ENCODE measurements at places on chromosomes 6 and 20.

DNA sequence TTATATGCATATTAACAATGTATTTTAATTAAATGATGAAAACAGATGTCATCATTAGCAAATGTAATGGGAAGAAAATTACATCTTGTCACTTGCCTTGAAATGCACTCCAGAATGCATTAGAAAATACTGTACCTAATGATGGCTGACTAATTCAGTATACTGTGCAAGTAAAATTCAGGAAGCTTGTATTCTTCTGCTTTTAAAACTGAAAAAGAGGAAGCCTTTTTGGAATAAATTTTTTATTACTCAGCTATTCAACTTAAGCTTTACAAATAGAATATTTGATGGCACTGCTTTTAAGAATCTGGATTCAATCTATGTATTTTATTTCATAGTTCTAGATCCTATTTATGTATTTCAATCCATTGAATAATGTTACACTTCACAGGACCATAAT is 195.5 kb downstream of the RIMS1 start:
- DNase-seq: no peak

- no peak for DNase-seq
Measured at GRCh38 chr6:11374036-11375010, 141.9 kb upstream of the NEDD9 start.

GRCh38 chr20:50999355-50999754 is 23.6 kb downstream of the KCNG1 start:
- DNase-seq: no peak

GRCh38 chr6:126447367-126447766 is 107.5 kb downstream of the CENPW start:
- DNase-seq: no peak

DNA sequence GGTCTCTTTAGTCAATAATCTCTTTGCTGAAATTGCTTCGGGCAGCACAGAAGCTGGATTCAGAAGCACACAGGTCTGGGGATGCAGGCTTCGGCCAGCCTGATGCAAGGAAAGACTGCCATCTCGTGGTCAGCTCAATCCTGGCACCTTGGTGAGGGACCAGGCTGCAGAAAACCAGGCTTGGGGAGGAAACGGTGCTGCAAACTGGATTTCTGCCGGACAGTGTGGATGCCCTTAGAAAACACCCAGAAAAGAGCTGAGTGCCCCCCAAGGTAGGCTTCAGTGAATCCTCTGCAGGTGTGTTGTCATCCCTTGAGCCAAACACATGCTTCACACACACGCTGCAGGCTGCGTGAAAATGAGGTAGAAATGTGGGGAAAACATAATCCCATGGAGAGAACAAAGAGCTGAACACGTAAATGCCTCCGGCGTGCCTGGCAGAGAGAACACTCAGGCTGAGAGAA is 89.8 kb upstream of the PAX1 start:
- peak; percentile 39 for DNase-seq

DNA sequence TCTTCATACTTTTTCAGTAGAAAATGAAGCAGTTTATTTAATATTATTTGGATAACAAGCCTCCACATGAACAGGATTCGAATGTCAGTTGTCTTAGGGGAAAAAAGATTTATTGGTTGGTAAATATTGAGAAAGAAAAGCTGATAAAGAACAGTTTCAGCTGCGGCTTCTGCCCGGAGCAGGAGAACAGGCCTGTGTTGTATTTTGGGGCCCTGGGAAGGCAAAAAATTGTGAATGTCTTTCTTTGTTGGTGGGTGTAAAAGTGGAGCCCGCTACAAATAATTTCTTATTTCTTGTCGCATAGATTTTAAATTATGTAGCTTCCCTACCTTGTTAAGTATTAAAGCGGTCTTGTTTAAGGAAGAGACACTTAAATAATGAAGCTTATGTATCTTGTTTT is 90.5 kb upstream of the PAX1 start:
- DNase-seq: no peak

DNA sequence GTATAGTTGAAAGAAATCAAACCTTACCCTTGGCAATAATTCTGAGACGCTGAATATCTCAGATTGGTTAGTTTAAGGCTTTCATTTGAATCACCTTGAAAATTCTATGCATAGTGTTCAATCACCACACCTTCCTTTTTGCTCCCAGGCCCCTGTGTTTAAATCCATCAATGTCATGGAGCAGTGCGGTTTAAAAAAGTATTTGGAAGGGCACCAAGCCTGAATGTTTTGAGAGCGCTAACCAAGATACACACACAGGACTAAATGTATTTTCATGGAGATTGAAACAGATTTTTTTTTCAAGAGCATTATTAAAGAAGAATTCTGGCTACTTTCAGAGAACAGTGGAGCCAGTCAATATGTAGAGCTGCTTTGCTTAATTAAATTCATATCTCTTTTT is 195.7 kb downstream of the CENPW start:
- DNase-seq: no peak

GRCh38 chr20:25258828-25259227 is 10.9 kb downstream of the PYGB start:
- DNase-seq: no peak

GRCh38 chr6:160917572-160917971 is 74.0 kb upstream of the MAP3K4 start:
- no peak for DNase-seq

DNA sequence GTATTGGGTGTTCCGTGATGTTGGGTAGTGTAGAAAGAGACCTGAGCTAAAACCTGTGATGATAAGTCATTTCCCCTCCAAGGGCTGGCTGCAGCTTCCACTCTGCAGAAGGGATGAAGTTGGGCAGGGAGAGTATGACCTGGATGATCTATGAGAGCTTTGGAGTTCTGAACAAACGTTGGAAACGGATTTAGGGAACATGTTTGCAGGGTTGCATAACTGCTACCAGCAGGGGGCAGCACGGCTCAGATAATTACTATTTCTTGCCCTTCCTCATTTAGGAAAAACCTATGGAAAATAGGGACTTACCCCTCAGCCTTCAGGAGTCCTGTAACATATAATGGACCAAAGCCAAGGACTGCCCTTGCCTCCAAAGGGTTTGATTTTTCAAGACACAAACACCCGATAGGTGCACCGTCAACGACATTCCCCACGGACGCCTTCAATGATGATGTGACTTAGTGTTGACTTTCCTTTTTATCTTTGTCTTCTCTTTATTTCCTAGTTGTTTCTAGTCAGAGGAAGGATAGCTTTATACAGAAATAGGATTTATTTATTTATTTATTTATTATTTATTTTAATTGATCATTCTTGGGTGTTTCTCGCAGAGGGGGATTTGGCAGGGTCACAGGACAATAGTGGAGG is 164.9 kb upstream of the SASH1 start:
- DNase-seq: no peak

GRCh38 chr6:88972504-88973423 is 9.3 kb upstream of the RNGTT start:
- no peak for DNase-seq
